Fibroblast of lung (primary cell): ENCODE measurements at places on chromosomes 2 and 18.
A peak's percentile ranks its signal among the peaks of the same experiment; 100 is the strongest.

DNA sequence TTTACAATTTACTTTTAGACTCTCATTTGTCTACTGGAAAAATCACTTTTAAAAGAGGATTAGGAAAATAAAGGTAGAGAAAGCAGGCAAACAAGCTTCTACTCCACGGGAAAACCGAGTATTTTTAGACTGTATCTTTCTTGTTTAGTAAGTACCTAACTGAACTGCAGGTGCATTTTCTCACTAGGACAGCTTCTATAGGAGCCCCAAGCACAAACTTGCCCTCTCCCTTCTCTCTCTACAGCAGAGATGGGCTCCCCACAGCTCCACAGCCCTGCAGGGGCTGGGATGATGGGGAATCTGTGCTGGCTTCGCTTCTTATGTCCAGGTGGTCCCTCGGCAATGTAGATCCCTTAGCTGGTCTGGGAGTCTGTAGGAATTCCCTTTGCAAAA lies 16.2 kb downstream of the PSTPIP2 start:
- no peak for DNase-seq

DNA sequence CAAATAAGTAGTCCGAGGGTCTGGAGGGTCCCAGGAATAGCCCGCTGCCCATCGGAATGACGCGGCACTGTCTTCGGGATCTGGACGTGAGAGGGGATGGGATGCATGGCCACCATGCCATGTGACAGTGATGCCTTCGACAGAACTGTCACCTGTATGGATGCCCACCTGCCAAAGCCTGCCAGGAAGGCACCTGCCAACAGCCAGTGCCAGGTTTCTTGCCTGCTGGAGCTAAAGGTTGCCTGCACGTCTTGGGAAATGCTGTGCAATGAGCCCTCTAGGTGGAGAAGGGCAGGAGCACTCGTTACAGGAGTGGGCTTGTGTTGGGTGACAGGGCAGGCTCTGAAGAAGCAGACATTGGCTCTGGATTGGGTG lies 20.5 kb downstream of the GPR35 start:
- DNase-seq, result no peak

DNA sequence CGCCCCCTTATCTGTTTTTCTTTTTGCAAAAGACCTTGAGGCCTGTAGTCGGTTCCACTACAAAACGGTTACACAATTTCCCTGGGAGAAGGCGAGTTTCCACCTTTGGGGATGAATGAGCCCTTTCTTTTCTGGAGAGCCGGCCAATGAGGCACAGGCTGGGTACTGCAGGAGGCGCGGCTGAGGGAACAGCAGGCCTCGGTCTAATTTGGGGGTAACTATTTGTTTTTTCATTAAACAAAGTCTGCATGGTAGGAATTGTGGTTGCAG lies 129.2 kb downstream of the MYCN start:
- no peak for DNase-seq

GRCh38 chr2:108607706-108608301 lies 73.5 kb downstream of the LIMS1 start:
- DNase-seq, result peak; percentile 67

DNA sequence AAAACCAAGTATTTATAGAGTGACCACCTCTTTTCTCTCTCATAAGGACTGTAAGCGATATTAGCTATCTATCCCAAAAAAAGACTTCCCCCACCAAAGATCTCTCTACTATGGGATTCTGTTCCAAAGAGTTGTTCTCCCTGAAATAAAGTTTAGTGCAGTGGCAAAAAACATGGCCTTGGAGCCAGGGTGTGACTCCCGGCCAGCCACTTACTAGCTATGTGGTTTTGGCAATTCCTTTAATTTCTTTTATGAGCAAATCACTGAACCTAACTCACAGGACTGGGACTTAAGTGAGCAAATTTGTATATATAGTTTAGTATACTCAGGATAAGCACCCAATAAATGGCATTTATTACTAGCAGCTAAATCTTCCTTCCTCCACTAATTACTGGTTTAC lies 42.6 kb downstream of the SESTD1 start:
- DNase-seq, result no peak

- DNase-seq, result no peak
Measured at GRCh38 chr2:136248907-136249306, 131.0 kb upstream of the CXCR4 start.

GRCh38 chr2:216447293-216447692 lies 35.0 kb downstream of the SMARCAL1 start:
- no peak for DNase-seq

- no peak for DNase-seq
Measured at GRCh38 chr18:37272226-37272625, 293.4 kb downstream of the CELF4 start.

DNA sequence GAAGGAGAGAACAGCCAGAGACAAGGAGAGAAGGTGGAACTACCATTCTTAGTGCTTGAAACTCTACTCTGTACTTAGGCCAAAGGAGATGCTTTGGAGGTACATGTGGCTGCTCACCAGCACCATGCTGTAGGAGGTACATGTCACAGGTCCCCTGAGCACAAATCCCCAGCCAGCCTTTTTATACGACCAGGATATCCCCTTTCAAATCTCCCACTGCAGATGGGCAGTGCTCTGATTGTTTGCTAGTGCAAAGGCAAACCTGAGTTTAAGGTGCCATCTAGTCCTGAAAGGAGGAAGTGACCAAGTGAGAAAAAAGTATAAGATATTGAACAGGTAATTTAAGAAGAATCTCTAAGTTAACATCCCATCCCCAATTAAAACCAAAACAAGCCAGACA lies 17.1 kb upstream of the TTC21B start:
- DNase-seq, result no peak

- no peak for DNase-seq
Measured at GRCh38 chr2:430291-431040, 142.6 kb upstream of the ALKAL2 start.

GRCh38 chr2:238141541-238142318 lies 3.3 kb downstream of the KLHL30 start:
- no peak for DNase-seq

DNA sequence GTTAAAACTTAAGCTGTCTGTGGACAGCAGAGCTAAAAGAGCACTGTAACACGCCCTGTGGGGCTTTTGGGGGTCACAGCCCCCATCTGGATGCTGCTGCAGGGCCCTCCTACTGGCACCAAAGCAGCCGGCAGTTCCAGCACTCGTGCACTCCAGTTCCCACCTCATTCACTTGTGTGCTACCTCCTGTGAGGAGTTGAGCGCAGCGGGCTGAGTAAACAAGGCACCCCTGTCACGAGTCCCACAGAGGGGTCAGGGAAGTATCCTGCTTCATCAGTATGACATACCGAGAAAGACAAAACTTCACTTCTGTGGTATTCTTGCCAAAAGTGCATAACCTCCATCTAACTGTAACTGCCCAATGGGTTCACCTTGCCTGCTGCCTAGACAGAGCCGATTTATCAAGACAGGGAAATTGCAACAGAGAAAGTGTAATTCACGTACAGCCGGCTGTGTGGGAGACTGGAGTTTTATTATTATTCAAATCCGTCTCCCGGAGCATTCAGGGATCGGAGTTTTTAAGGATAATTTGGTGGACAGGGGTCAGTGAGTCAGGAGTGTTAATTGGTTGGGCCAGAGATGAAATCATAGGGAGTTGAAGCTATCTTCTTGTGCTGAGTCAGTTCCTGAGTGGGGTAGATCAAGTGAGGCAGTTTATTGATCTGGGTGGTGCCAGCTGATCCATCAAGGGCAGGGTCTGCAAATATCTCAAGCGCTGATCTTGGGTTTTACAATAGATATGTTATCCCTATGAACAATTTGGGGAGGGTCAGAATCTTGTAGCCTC lies 41.6 kb downstream of the TMEM17 start:
- peak; percentile 54 for DNase-seq

- DNase-seq, result no peak
Measured at GRCh38 chr2:230447455-230448451, 31.8 kb downstream of the SP100 start.

- peak; percentile 89 for DNase-seq
Measured at GRCh38 chr2:196601430-196602306, 37.8 kb upstream of the CCDC150 start.

GRCh38 chr2:112692918-112693317 lies 27.9 kb upstream of the NT5DC4 start:
- DNase-seq, result no peak

GRCh38 chr2:113976277-113976928 lies 86.5 kb downstream of the ACTR3 start:
- no peak for DNase-seq

GRCh38 chr2:201975434-201975833 lies 58.2 kb upstream of the FZD7 start:
- DNase-seq, result no peak

GRCh38 chr2:201118961-201119854 lies 3.2 kb downstream of the CFLAR start:
- DNase-seq, result peak; percentile 52

DNA sequence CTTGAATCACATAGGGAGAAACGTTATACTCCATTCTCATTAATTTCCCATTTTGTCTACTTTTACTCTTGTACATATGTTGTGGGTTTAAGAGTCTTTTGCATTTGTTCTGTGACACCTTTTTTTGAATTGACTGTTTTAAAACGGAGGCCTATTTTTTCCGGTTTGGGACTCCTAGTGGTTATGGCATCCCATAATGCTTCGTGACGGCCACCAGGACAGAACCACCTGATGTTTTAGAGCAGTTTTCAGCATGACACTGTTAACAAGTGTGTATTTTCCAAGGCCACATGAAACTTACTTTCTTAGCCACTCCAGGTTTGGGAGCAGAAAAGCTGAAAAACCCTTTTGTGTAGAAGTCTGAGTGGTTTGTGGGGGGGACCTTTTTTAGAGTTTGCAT lies 8.4 kb downstream of the SOX11 start:
- DNase-seq, result no peak

GRCh38 chr2:205650450-205650849 lies 31.9 kb upstream of the NRP2 start:
- peak; percentile 72 for DNase-seq
